ENCODE measurements at places on chromosomes 6 and 20.

DNA sequence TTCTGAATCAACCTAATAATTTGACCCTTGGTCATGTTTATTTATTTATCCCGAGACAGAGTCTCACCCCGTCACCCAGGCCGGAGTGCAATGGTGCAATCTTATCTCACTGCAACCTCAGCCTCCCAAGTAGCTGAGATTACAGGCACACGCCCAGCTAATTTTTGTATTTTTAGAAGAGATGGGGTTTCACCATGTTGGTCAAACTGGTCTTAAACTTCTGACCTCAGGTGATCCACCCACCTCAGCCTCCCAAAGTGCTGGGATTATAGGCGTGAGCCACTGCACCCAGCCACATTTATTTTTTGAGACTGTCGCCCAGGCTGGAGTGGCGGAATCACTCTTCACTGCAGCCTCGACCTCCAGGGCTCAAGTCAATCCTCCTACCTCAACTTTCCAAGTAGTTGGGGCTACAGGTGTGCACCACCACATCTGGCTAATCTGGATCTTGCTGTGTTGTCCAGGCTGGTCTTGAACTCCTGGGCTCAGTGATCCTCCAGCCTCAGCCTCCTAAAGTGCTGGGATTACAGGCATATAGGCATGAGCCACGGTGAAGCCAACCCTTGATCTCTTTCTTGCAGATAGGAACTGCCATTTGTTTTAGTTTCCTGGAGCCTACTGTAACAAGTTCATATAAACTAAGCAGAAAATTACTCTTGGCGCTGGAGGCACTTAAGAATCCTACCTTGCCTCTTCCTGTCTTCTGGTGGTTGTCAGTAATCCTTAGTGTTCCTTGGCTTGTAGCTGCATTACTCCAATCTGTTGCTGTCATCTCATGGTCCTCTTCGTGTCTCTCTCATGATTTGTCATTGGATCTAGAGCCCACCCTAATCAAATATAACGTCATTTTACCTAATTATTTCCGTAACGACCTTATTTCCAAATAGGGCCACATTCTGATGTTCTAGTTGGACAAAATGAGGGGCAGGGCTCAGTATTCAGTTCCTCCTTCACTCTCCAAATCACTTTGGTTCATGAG lies 2.3 kb downstream of the RPS18 start:
- no peak for DNase-seq

DNA sequence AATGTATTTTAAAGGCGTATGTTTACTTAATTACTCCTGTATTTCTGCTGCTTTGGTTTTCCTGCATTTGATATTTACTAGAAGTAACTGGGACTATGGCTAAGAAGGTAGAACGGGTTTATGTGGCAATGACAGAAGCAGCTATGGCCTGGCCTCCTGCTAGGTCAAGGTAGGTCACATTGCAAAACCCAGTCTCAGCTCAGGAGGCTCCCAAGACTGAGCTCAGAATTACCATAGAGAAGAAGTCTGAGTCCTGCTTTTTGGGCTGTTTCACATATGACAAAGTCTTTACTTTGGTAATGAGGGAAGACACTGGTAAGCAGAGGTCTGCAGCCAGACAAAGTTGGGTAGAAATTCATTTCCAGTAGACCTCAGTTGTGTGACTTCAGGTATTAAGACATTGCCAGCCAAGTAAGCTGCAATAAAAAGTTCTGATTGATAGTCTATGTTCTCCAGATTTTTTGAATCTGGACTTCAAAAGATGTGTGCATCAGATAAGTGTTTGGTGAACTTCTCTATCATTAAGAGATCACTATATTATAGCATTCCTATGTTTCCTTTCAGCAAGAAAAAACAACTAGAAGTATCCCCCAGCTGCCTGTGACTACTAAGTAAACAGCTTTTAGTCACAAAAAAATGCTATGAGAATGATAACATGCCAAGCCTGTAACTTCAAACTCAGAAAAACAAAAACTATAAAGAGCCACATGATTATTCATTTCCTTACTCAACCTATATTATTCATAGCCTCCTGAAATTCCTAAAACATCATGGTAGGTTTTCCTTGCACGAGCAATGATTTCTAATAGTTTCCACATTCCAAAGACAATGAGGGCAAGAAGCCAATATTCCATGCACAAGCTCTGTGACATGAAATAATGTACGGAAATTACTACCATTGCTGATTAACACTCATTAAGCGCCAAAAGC lies 312.3 kb downstream of the HAO1 start:
- DNase-seq, result no peak

- DNase-seq, result no peak
These were observed 3.1 kb downstream of the NNAT start for GRCh38 chr20:37523911-37524700.

DNA sequence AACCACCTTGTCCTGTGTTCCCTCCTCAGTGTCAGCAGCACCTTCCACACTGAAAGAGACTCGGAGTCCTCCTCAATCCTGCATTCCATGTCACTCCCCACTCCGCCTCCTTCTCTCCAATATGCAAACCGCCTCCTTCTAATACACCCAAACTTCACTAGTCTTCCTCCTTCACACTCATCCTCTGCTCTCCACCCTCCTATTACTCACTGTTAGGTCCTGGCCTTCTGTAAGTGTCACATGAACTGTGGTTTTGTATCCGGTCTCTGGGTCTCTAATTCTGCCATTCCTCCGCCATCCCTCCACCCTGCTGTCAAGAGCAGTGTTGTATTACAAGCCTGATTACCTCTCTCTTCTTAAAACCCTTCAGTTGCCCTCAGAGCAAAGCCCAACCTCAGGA lies 200.5 kb upstream of the CDYL start:
- no peak for DNase-seq

DNA sequence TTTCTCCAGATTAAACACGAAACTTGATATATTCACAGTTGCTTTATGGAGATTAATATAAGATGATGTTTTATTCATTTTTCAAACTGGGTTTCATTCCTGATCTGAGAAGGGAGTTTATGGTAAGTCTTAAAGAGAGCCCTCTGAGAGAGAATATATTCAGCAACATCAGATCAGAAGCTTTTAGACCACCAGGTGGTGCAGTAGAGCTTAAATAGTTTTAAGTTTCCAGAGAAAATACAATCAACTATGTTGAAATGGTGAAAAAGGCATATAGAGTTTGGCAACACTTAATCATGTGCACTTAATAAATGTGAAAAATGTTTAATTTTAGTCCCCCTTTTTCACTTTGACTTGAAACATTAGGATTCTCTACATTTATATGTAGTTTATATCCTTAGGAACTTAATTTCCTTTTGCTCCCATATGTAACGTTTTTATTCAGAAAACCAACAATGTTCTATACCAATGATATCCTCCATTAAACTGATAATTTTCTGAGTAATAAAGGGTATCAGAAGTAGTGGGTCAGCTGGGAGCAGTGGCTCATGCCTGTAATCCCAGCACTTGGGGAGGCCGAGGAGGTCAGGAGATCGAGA lies 86.4 kb upstream of the CLDN20 start:
- DNase-seq, result no peak

- no peak for DNase-seq
These were observed 21.8 kb upstream of the RPS6KA2 start for GRCh38 chr6:166648846-166649245.

DNA sequence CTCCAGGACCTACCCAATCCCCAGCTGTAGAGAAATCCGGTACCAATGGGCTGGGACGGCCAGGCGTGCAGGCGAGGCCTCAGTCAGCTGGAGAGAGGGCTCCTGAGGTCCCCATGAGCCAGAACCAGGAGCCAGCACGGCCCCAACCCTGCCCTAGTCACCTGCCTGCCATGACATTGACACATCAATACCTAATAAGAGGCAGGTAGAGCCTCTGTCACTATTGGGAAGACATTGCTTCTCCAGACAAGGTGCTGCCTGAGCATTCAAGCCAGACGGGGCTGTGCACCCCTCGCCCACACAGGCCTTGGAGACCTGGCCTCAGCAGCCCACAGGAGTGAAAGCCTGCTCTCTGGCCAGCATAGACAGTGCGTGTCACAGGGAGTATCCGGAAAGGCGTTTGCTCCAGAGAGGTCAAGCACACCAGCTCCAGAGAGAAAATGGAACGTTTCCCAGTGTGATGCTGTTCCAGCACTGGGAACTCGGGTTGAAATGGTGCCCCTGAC lies 3.5 kb downstream of the DLL1 start:
- no peak for DNase-seq

DNA sequence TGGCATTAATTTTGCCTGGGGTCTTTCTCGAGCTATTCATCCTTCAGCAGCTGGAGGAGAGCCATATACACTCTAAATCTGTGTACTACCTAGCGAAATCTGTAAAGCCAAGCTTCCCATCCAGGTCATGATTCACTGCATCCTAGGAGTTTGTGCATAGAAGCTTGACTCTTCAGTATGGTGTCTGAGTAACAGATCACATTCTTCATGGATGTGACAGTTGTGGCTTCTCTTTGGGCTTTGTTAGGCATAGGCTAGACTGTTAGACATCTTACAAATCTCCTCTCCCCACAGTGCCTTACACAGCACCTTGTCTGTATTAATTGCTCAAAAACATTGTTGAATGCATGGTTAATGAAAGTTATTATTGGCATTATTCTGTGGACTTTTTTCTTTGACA lies 177.0 kb downstream of the EYA4 start:
- no peak for DNase-seq

DNA sequence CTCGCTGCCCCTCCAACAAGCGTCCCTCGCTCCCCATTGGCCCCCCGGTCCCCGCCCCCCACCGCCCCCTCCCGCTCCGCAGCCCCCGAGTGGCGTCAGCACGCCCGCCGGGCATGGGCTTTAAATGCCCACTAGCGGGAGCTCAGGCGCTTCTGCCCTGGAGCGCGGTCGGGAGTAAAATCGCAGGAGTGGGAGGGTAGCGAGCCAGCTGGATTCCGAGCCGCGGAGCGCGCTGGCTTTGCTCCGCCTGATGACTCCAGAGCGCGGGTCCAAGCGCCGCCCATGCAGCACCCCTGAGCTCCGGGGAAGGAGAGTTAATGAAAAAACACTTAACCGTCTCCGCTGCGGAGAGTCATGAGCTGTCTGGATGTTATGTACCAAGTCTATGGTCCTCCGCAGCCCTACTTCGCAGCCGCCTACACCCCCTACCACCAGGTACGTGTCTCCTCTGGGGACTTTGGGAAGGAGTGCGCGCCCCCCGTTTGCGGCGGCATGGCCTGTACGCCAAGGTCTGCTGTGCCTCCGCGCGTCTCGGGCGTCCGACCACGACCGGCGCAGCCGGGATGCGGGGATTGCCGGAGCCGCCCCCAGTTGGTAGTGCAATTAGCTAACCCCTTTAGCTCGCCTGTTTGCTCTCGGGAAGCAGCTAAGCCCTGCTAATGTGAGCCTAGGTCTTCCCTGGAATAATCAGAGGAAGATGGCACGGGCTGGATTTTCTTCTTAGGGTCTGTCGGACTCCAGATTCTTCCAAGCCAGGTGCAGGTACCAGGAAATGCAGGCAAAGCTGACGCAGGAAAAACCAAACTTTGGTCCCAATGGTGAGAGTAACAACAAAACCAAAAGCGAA lies at the start of gene VGLL2:
Gene VGLL2 (plus strand): TSS at position 149 of the 847 bp plus-strand sequence. CDS start 206 bp downstream, at position 355.
- DNase-seq, result peak; percentile 85

GRCh38 chr6:109117346-109118035 lies 22.2 kb downstream of the CEP57L1 start:
- no peak for DNase-seq

DNA sequence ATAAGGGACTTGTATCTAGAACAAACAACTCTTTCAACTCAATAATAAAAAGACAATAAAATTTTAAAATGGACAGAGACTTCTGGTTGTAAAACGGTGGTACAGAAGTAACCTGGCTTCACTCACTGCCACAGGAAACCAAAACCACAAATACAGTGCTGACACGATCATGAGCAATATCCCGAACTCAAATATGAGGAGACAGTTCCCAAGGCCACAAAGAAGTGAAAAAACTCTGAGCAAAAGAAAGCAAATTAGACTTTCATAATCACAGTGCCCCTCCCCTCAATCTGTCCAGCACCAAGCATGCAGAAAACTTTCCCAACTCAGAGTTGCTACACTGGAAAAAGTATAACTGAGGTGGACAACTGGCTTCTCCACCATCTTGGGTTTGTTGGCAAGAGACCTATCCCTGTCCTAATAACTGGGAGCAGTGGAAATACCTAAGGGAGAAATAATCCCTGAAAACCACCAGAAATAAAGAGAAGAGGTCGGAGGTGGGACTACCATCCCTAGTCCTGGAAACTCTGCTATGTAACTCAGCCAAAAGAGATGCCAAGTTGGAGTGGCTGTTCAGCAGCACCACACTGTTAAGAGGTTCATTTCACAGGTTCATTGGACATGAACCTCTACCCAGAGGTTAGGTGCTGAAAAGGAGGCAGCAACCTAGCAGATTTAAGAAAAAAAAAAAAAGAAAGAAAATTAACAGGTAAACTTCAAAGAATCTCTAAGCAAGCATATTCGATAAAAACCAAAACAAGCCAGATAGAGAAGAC lies 55.5 kb downstream of the REV3L start:
- no peak for DNase-seq

DNA sequence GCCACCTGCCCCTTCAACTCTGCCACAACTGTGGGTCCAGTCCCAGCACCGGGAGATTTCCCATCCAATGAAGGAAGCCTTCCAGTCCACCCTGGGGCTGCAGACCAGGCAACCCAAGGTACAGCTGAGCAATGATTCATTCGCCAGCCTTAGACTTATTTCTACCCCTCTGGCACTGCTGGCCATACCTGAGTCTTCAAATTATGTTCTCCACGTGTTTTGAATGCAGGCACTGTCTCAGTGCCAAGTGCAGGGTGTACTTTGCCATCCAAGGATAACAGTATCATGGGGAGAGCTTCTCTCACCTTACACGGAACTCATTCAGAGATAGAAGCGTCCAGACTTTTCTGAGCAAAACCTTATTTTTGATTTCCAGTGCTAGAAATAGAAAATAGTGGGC lies 175.6 kb downstream of the ZFP64 start:
- DNase-seq, result no peak

DNA sequence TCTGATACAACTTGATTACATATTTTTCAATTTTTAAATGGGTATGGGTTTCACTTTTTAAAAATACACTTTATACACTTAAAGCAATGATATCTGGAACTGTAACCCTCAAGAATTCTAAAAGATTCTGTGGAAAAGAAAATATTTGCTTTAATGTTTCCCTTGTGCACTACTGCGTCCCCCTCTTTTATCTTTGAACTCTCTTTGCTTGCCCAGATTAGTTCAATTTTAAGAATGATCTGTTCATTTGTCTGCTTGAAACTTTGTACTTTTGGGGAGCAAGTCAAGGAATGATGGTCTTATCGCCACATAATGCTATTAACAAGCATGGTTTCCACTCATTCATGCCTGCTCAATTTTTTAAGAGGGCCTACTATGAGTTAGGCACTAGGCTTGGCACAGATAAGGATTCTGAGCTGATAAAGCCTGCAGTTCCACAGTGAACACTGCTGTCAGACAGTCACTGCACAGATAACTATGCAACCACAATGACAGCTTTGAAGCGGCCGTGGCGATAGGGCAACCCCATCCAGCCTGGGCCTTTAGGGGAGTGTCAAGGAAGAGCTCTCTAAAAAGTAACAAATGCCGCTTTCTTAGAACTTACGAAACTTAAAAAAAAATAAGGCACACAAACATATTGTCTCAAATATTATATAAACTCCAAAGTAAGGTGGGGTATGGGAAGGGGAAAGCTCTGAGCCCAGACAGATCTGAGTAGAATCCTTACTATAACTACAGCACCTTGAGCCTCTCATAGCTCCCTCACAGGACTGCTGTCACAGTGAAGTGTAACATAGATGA lies 29.7 kb downstream of the FYN start:
- DNase-seq, result no peak

GRCh38 chr6:127103482-127103881 lies 15.0 kb upstream of the RSPO3 start:
- DNase-seq, result no peak
